ENCODE measurements at places on chromosomes 2 and 18.

DNA sequence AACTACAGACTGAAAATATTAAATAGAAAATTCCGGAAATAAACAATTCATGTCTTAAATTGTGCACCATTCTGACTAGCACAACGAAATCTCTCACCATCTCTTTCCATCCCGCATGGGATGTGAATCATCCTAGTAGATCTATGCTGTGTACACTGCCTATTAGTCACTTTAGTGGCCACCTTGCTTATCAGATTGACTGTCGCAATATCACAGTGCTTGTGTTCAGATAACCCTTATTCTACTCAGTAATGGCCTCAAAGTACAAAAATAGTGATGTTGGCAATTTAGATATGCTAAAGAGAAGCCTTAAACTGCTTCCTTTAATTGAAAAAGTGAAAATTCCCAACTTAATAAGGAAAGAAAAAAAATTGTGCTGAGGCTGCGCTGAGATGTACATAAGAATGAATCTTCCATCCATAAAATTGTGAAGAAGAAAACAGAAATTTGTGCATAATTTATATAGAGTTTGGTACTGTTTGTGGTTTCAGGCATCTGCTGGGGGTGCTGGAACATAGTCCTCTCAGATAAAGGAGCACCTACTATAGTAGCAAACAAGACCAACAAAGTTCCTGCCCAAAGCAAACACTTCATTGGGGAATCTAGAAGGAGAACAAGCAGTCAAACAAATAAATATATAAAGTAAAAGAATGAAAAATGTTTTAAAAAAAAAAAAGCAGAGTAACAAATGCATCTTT is 12.0 kb downstream of the PSMD1 start:
- peak; percentile 86 for DNase-seq

GRCh38 chr2:215910180-215910579 is 103.2 kb downstream of the MREG start:
- no peak for DNase-seq

DNA sequence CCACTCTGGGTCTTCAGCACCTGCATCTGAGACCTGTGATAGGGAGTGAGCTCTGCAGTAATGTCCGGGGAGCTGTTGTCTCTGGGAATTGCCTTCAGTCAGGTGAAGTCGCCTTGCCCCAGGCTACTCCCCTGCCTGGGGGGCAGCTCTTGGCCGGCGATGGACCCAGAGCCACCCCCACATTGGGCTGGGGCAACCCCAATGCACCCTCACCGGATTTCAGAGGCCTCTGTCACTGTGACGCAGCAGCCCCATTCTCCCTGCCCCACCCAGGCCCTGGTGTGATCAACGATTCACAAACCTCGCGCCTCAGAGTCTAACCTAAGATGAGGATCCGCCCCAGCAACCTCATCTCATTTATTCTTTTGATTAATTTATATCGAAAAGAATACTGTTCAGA is 303.6 kb downstream of the NDUFA10 start:
- no peak for DNase-seq

DNA sequence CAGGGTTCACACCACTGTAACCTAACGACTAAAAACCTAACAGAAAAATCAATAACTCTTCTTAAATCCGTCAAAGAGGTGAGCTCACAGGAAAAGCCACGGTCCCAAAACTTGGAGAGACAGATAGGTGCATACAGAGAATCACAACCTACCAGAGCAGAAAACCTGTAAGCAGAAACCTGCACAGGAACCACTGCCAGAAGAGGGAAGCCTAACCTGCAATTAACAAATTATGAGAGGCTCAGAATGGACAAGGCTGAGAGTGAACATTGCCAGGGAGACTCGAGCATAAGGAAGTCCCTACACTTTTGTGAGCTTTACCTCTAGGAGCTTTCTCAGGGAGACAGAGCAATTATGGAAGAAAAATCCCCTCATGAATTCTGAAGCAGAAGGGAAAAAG is 156.2 kb upstream of the NETO1 start:
- no peak for DNase-seq

GRCh38 chr2:24971286-24971535 is 544 bp downstream of the DNAJC27 start:
- DNase-seq, result peak; percentile 48

DNA sequence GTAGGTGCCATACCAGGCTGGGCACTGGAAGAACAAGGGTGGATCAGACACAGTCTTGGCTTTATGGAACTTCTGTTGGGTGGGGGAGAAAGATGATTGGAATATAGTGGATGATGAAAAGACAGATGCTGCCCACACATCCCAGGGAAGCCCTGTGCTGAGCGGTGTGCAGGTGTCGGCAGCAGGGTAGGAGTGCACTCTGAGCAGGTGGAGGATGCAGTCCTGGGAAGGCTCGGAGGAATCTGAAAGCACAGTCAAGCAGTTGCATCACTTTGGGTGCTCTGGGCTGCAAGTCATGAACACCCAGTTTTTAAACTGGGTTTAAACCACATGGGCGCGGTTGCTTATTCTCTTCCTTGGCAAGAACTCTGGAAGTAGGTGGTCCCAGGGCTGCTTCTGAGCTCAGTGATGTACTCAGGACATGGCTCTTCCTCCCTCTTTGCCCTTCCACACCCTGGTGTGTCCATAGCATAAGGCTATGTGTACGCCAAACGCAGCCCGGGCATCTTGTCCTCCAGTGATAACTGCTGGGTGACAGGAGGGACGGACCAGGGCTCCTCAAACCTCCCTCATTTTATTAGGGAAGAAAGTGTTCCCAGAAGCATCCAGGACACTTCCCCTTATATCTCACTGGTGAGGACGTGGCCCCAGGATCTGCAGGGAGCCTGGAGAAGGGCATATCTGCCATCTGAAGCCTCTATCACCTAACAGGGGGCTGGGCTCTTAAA is 84.0 kb downstream of the SH3RF3 start:
- DNase-seq, result no peak

DNA sequence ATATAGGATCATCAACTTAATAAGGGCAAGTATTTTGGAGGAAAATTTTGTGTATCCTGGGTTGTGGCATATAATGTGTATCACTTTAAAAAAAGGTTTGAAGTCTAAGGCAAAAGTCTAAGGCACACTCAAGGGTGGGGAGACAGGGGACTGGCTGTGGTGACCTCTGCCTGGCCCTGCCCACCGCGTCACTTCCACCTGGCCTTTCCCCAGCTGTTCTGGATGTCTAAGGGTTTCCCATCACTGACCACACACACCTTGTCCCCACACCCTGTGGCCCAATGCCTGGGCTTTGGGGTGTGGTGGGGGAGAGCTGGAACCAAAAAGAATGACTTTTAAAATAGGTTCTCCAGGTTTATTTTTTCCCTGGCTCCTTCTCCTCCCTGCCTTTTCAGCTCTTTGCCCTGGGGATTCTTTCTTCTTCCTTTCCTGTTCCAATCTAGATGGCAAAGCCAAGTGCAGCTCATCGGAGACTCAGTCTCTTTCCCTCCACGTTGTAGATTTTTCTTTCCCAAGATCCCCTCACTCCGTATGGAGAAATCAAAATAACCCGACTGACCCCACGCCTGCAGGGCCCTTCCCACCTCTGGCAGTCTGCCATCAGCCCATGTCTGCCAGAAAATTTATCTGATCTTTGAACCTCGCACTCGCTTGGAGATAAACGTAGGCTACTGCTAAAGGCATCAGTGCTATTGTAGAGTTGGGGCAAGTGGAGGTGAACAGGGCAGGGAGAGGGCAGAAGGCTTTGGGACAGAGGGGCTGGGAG is 257.2 kb downstream of the DYSF start:
- DNase-seq, result no peak

- no peak for DNase-seq
Observed at GRCh38 chr18:59461171-59461570, 102.1 kb upstream of the LMAN1 start.

GRCh38 chr18:26335571-26336487 is 109.6 kb downstream of the TAF4B start:
- no peak for DNase-seq

- DNase-seq, result no peak
Observed at GRCh38 chr18:56580026-56580425, 58.4 kb downstream of the TXNL1 start.

- no peak for DNase-seq
Observed at GRCh38 chr2:158116936-158117335, 15.3 kb downstream of the UPP2 start.

GRCh38 chr2:63980794-63981193 is 38.4 kb downstream of the VPS54 start:
- DNase-seq, result no peak

- no peak for DNase-seq
Observed at GRCh38 chr18:45551142-45551815, 64.0 kb upstream of the SLC14A2 start.

- DNase-seq, result no peak
Observed at GRCh38 chr2:198762441-198762840, 695.3 kb downstream of the SATB2 start.

- DNase-seq, result no peak
Observed at GRCh38 chr18:45361125-45361851, 254.0 kb upstream of the SLC14A2 start.

DNA sequence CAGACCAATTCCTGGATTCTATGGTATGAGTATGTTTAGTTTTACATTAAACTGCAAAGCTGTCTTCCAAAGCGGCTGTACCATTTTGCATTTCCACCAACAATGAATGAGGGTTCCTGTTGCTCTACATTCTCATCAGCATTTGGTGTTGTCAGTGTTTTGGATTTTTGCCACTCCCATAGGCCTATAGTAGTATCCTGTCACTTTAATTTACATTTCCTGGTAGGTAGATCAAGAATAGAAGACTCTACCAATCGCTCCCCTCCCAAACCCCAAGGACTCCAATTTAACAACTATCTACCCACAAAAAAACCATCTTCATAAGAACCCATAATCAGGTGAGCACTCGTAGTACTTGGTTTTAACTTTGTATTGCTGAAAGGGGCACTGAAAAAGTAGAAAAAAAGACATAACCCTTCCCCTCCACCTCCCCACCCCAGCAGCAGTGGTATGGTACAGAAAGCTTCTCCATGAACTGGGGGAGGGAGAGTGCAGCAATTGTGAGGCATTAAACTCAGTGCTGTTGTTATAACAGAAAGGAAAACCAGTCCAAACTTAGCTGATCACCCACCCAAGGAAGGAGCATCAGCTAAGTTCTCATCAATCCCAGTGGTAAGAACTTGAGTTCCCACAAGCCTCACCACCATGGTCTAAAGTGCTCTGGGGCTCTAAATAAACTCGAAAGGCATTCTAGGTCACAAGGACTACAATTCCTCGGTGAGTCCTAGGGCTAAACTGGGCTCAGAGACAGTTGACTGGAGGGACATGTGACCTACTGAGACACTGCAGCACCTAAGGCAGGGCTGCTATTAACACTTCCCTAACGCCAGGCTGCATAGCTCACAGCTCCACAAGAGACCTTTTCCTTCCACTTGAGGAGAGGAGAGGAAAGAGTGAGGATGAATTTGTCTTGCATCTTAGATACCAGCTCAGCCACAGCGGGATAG is 35.5 kb upstream of the CYTIP start:
- DNase-seq, result peak; percentile 53

DNA sequence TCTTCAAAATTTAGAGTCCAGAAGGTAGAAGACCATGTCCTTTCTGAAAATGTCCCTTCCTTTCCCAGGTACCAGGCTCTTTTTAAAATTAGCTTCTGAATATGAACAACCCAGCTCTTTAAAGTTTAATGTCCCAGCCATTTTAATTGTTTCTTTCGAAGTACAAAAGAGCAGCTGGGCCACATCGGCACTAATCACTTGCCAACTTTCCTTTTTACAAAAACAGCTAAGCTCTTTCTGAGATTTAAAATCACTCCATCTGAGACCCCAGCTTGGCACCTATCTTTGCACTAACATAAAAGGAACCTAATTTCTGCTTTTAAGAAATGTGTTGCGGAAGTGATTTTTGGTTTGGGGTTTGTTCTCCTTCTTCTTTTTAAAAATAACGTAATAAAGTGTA is 2.6 kb downstream of the BOD1L2 start:
- no peak for DNase-seq

DNA sequence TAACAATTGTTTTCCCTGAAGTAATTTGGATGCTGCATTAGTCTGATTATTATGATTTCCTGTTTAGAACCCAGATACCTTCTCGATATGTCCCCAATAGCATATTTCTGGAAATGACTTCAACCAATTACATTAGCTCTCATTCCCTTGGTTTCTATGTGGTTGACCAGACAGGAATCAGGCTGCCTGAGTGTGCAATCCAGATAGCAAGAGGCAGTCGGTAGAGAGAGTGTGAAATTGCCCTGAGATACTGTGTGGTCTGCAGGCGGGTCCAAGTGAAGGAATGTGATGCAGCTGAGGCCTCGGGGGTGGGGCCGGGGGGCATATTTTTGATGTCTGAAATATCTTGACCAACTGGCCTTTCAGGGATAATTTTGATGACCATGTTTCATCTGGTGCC is 143.9 kb upstream of the ITGA6 start:
- DNase-seq, result no peak

- DNase-seq, result no peak
Observed at GRCh38 chr2:20797096-20797495, 25.8 kb downstream of the LDAH start.

DNA sequence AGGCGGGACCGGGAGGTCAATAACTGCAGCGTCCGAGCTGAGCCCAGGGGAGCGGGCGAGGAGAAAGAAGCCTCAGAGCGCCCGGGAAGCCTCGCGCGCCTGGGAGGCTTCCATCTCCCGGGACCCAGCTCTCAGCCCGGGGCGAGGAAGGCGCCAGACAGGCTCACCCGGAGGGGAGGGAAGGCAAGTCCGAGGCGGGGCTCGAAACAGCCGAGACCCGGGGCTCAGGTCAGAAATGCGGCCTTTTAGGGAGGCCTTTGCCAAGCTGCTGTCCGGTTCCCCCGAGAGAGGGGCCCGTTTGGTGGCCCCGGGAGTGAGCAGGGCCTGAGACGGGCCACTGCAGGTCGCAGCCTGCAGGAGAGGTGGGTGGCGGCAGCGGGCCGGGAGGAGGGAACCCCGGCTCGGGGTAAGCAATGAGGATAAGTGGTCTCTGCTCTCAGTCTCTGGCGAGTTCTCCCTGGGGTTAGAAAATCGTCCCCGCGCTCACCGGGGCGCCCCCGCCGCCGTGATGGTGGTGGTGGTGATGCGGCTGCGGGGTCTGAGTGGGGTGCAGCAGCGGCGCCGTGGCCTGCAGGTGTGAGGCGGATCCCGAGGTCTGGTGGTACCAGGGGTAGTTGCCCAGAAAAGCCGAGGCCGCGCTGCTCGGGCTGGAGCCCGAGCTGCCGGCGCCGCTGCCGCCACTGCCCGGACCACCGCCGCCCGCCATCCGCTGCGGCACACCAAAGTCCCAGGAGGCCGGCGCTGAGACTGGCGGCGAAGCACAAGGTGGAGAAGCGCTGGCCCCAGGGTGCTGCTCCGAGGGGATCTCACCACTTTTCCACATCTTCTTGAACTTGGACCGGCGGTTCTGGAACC is 2.4 kb downstream of the DLX2 start:
- no peak for DNase-seq

- no peak for DNase-seq
Observed at GRCh38 chr2:240947176-240947575, 41.0 kb downstream of the CROCC2 start.

DNA sequence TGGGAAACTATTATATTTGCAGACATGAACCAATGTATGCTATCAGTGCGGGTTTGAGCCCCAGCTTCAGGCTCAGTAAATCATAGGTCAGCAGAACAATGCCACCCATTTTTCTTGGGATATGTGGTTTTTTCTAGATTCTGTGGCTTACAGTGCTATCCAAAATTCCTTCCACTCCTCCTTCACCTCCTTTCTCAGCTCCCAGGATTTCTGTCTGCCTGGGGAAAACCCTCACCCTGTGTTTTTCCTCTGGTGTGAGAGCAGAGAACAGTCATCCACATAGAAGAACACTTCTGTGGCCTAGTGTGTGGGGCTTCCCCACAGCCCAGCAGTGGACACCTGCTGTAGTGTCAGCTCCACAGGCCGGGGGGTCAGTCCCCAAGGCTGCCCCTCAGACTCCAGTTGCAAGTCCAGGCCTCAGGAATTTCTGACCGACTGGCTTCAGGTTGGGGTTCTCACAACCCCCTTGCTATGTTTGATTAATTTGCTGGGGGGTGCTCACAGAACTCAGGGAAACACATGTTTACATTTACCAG is 238.2 kb downstream of the LDLRAD4 start:
- DNase-seq, result peak; percentile 16
